ENCODE measurements at places on chromosomes 2 and 18. TPM values are rescaled to one million over a fixed set of nuclear protein-coding genes. Genes with fewer than 3 reads are reported as not detected.

The CYP27A1 gene
- polyA plus RNA-seq = not detected

The CD8B gene
- polyA plus RNA-seq = 5.5 TPM

DNA sequence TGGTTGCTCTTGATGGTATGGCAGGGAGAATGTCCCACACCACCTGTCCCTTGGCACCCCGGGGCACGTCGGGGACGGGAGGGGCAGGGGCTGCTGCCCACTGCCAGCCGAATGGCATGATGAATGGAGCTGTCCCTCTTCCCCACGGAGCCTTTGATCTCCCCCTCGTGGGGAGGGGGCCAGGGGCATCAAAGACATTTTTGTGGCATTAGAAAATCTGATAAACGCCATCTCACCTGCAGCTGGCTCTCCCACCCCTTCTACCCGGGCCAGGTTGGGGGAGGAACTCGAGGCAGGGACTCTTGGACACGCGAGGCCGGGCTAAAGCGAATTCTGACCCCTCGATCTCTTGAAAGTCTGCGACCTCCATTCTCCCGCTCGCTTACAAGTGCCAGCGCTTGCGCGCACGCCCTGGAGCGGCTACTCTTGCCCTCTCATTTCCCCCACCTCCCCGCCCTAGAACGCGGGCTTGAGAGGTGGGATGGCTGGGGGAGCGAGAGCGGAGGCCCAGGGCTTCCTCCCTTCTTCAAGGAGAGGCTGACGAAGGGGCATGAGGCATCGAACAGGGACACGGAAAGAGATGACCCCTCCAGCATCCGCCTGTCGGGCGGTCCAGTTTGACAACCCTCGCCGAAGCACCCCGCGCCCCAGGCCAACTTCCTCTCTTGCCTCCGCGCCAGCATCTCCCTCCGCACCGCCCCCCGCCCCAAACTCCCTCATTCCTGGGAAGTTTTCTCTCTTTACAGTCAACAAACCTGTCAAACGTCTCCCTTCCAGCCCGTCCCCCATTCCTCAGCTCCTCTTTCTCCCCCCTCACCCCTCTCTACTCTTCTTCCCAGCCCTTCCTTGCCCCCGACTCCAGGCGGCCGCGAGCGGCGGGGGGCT, 692 bp upstream of the WNT6 start:
- DNase-seq = no peak

The REG1B gene
- polyA plus RNA-seq = not detected

The POTEC gene
- not detected for polyA plus RNA-seq

The ST8SIA5 gene
- not detected for polyA plus RNA-seq

GRCh38 chr18:35028536-35028935, 12.7 kb upstream of the MAPRE2 start:
- DNase-seq = no peak

- no peak for DNase-seq
Measured at GRCh38 chr2:7429733-7430132, 512.5 kb downstream of the RNF144A start.

DNA sequence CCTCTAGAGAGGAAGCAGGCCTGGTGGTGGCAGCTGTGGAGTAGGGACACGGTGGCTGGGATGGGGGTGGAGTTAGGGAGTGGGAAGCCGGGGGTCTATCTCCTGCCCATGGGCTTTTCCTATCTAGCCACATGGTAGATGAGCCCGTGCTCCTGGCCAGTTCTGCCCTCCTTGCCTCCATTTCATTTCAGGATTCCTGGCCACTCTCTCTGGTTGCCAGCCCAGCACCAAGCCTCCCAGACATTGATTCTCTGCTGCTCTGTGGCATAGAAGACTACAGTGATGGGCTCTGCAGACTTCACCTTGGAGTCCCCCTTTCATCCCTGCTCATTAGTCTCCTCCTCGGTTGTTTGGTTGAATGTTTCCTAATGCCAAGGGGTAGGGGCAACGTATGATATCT, 19.4 kb downstream of the SIX3 start:
- no peak for DNase-seq

DNA sequence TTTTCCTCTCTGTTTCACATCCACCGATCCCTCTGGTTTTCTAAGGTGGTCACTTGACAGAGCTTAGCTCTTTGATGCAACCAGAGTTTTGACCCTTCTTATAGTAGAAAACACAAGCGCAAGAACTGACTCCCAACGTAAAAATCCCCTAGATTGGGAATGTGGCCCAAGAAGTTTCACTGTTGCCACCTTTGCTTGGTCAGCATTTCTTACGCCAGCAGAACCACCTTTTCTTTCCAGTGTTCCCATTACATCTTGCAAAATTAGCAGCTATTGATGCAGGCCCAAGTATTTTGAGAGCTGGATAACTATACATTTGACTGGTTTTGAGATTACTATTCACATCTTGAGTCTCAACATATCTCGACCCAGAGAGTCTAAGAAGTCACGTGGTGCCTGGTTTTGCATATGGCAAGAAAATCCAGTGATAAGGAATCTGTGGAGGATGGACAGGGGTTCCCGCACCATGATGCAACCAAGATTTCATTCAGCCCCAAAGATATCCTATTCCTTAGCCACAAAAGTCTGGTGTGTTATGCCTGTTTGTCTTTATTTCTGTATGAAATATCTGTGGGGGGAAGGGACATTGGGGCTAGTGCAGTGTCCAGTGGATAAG, 37.9 kb downstream of the FBLN7 start:
- no peak for DNase-seq

DNA sequence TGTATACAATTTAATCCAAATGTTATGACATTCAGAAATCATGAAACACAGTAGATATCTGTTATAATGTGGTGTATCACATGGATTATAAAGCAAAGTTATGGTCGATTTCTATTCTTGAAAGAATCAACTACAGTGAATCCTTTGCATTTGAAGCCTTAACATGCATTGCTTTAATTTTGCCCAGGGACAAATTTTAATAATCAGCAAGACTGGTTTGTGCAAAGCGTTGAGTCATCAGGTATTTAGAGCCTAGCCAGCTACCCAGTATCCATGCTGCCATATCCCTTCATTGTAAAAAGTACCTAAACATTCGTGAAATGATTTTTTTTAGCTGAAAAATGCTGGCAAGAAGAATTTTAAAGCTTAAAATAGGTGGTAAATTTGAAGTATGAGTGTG, 8.9 kb upstream of the SPDYA start:
- DNase-seq = no peak

DNA sequence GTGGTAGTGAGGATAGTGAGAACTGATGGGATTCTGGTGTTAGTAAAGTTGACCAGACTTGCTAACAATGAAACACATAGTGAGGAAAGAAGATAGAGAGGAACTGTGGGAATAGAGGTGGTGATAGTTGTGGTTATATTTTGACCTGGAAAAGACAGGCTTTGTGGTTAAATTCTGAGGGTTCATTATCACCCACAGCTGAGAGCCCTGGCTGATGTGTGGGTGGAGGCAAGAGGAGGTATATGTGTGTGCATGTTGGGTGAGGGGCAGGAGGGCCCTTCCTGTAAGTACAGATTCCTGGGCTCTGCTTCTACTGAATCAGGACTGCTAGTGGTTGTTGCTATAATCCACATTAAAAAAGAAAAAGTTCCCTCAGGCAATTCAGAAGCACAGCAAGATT, 26.2 kb upstream of the TMEM163 start:
- DNase-seq = no peak

DNA sequence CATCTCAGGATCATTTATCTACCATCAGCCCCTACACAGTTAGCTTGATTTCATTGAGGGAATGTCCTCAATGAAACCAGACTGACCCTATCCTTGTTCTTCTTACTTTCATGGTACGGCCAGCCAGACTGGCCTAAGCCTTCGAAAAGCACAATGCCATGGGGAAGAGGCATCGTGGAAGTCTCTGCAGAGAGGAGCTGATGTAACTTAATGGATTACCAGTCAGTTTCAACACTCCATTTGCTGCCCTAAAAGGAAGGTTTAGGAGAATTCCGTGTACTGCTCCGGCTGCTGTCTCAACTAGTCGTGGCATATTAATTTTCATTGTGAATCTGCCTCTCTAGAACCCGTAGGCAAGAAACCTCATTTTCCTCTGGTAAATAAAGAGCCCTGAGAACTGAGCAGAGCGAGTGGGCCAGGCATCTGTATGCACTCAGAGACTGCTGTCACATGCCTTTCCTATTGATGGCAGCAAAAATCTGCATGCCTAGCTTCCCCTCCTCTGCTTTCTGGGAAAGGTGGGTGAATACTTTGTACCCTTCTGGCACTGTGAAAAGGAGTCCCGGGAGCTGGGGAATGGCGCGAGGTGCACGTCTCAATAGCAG, 184.9 kb downstream of the KLHL29 start:
- no peak for DNase-seq

DNA sequence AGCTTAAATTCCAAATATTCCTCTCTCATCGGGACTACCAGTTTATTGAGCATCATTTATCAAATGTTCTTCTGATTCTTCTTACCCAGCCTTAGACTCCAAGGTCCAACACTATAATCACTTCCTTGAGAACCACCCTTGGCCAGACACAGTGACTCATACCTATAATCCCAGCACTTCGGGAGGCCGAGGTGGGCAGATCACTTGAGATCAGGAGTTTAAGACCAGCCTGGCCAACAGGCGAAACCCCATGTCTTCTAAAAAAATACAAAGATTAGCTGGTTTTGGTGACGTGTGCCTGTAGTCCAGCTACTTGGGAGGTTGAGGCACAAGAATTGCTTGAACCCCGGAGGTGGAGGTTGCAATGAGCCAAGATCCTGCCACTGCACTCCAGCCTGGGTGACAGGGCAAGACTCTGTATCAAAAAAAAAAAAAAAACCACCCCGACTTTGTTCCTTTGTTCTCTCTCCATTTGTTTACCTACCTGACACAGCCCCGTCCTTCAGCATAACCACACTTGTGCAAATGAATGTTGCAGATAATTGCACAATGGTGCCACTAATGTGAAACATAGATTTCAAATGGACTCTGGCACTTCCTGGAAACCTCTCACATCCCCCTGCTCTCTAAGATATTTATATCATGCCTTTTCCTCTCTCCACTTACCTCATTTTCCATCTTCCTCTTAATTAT, 38.9 kb upstream of the LPIN2 start:
- no peak for DNase-seq

- no peak for DNase-seq
Measured at GRCh38 chr2:95380280-95380679, 22.2 kb upstream of the FAHD2A start.

The FSHR gene
- polyA plus RNA-seq = not detected

DNA sequence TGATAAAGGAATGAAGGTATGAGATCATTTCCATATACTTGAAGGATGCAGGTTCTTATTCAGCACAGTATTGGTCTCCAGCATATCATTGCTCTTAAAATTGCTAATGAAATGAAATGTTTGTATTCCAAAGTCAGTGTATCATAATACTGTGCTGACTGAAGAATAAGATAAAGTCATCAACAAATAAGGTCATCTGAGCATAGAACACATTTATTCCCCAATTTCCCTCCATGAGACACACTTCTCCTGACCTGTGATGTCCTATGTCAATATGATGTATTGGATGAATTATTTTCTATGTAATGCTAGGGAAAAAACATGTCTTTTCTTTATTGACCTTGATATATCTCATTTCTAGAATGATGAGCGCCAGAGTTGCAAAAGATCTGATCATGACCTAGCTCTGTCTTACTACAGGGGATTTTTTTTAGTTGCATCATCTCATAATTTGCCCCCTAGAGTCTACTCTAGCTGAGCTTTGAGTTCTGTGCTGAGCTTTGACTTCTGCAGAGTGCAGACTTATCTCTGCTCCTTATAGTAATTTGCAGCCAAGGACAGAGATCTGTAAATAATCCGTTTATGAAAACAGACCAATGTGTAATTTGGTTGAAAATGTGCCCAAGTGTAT, 859.8 kb downstream of the TRIB2 start:
- no peak for DNase-seq

GRCh38 chr2:118638453-118638852, 209.0 kb downstream of the EN1 start:
- no peak for DNase-seq

The FSIP2 gene
- not detected for polyA plus RNA-seq

DNA sequence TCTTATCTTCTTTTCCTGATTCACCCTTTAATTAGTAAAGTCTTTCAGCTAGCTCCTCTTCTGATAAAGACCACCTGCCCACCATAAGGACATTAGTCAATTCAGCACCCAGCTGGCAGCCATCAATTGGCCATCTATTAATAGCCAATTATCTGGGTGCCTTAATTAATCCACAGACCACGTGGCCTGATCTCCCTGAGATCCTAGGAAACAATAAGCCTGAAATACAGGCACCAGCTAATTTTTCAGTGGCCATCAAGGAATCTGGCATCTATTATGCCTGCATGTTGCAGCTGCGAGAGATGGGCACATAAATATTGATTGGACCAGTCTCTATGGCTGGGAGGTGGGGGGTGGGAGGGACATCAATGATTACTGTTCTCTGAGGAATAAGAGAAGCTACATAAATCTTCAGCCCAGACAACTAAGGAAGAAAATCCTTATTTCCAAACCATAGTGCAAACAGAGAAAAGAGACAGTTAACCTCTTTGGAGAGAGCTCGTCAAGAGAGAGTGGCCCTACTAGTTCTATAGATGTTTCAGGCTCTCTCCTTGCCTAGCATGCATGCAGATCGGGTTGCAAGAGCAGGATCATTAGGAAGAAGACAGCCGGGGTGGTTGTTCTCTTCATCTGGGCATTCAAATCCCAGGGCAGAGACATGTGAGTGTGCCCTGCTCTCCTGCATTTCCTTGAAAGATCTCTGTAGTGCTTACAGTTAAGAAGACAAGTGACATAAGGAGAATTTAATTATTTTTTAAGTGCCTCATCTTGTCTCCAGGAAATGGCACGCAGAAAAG, 8.7 kb downstream of the GALNT14 start:
- DNase-seq = no peak

DNA sequence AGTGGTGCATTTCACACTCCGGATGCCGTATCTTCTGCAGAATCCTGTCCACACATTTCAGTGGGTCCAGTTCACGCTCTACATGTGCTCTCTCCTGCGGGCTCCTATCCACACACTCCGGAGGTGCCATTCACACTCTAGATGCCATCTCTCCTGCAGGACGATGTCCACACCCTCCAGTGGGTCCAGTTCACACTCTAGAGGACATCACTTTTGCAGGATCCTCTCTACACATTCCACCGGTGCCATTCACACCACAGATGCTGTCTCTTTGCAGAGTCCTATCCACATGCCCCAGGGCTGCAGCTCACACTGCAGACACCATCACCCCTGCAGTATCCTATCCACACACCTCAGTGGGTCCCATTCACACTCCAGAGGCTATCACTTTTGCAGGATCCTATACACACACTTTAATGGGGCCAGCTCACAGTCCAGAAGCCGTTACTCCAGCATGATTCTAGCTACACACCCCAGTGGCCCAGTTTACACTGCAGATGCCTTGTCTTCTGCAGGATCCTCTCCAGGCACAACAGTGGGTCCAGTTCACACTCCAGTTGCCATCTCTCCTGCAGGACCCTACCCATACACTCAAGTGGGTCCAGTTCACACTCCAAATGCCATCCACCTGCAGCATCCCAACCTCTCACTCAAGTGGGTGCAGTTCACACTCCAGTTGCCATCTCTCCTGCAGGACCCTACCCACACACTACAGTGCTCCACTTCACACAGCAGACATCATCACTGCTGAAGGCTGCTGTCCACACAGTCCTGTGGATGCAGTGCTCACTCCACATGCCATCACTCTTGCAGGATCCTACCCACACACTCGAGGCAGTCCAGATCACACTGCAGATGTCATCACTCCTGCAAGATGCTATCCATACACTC, 2.1 kb upstream of the PXDN start:
- DNase-seq = no peak

- no peak for DNase-seq
Measured at GRCh38 chr2:240502059-240502429, 55.7 kb downstream of the ANKMY1 start.

GRCh38 chr2:10546975-10547391, 98.9 kb upstream of the ODC1 start:
- no peak for DNase-seq

- DNase-seq = no peak
Measured at GRCh38 chr2:74333896-74334586, 9.2 kb downstream of the SLC4A5 start.

The IL37 gene
- polyA plus RNA-seq = not detected
